Fibroblast of villous mesenchyme (primary cell): ENCODE measurements at places on chromosomes 3 and 15.

DNA sequence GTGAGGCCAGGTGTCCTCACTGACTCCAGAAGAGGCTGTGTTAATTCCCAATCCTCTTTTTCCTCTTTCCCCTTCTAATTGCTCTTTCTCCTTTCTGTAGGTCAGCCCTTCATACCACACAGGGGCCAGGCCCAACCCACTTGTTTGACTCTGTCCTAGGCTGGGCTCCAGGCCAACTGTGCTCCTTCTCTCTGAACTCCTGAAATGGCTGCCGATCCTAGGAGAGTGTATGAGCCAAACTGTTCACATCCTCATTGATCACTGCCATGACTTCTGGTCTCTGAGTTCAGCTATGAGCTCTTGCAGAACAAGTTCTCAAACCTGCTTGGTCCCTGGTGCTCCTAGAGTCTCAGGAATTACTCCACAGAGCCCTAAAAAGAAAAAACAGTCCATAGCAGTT lies 145.1 kb downstream of the VGLL4 start:
- DNase-seq = peak; percentile 61

- no peak for DNase-seq
Measured at GRCh38 chr15:41843571-41843970, 4.9 kb downstream of the PLA2G4B start.

GRCh38 chr15:95557226-95558046 lies 773.1 kb upstream of the NR2F2 start:
- peak; percentile 96 for DNase-seq

DNA sequence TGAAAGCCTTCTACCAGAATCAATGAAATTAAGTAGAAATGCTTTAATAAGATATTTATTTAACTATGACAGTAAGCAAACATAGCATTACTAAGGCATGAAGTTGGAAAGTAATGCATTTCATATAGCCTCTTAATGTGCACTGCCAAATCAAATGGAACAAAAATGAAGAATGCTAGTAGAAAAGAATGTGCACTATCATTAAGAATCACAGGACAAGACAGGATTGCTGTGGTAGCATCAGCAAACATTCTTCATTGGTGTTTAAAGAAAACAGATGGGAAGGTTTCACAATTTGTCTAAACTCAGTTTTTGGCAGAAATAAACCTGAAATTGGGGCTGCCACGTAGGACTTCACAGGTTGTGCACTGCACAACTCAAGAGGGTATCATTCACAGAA lies 168.9 kb downstream of the CNTN3 start:
- no peak for DNase-seq

DNA sequence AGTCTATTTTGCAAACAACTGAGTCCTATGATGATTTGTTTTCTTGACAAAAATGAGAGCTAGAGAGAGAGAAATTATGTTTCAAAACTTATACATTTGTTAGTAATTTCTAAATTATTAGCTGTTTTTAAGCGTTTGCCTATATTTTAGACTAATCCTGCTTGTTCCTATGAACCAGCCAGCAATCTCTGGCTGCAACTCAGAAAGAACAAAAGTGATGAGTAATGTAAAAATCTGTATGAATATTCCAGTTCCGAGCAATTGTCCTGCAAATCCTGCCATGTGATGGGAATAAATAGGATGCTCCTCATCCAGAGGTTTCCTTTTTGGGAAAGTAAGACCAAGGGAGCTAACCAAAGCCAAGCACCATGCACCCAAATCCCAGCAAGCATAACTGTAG lies 228.3 kb upstream of the GBE1 start:
- no peak for DNase-seq

DNA sequence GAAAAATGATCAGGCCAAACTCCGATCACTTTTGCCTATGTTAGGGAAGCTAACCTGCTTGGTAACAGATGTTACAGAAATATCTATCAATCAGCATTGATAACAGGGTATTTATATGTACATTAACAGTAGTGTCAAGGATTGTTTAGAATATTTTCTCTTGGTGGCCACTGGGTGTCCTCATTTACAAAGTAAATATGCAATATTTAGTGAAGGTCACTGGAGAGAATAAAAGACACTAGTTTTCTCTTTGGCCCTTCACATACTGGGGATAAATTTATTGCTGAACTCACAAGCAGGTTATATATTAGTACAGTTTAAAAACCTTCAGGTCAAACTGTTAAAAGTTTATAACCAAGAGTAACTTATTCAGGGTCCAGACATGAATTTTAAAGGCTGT lies 69.0 kb downstream of the TIGIT start:
- peak; percentile 55 for DNase-seq

DNA sequence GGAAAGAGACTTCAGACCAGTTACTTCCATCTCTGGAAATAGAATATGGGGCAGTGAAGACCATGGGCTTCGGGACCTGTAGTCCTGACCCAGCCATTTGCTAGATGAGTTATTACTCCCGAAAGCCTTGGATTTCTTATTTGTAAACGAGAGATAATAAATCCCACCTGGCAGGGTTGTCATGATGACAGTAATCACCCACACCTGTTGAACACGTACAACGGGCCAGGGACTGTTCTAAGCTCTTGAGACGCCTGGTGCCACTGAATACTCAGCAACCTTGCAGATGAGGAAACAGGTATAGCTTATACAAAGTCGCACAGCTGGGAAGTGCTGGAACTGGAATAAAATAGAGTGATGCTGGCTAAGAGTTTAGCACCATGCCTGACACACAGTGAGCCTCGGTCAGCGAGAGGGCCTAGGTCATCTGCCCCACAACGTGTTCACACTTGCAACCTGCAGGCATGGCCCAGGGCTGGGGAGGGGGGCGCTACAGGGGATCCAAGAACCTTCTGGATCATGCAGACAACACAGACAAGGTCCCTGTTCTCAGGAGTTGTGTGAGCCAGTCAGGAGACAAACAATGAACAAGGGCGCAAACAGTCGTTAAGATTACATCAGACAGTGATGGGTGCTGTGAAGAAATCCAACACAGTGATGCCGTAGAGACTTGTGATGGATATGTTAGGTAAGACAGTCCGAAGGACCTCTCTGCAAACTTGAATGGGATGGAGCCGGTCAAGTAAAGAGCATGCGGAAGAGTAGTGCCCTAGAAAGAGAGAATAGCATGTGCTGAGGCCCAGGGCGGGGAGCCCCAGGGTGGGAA lies 89.2 kb downstream of the CORO2B start:
- DNase-seq = no peak

- DNase-seq = no peak
Measured at GRCh38 chr15:66184492-66184891, 69.1 kb downstream of the MEGF11 start.

DNA sequence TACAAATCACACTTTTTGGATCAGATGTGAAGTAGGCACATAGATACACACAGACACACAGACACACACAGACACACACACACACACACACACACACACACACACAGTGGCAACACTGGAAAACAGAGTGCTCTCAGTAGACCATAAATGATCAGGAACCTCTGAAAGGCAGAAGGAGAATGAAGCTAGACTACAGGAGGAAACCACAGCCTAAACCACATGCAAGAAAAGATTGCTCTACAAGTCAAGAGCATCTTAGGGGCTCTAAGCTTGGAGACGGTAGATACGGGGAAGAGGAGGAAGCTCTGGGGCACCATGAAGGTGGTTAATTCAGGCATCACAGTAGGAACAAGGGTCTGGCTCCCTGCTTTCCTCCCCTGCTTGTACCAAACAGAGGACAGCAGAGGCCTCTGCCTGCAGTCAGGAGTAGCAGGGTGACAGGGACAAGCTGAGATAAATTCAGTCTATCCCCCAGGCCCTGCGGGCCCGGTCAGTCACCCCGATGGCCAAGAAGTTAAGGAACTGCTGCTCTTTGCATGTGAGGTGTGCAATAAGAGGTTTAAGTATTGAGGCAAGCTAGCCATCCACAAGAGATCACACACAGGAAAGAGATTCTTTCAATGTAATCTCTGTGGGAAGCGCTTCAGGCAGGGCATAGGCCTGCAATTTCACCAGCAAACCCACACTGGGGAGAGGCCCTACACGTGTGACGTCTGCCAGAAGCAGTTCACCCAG lies 23.5 kb upstream of the ARPIN start:
- DNase-seq = no peak

DNA sequence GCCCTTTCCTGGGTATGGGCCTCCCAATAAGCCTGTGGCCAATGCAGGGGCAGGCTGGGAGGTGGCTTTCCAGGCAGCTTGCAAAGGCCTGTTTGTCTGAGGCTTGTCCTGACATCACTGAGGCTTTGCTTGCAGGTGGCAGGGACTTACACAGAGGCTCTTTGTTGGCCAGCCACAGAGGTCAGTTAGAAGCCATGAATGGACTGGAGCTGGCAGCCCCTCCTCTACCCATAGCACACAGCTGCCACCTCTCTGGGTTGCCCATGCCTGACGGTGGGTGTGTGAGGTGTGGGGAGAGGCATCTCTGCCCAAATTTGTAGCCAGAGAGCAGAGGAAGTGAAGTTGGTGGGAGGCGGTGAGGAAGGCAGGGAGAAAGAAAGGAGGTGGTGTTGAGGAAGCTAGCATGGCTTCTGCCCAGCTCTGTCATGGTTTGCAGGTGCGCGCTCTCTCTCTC lies 17.1 kb downstream of the LIMD1 start:
- no peak for DNase-seq

- no peak for DNase-seq
Measured at GRCh38 chr15:74865316-74865715, 7.8 kb downstream of the SCAMP2 start.

GRCh38 chr15:71549091-71549490 lies 261.3 kb upstream of the NR2E3 start:
- DNase-seq = no peak

GRCh38 chr3:172223870-172224269 lies 184.5 kb downstream of the FNDC3B start:
- DNase-seq = no peak

DNA sequence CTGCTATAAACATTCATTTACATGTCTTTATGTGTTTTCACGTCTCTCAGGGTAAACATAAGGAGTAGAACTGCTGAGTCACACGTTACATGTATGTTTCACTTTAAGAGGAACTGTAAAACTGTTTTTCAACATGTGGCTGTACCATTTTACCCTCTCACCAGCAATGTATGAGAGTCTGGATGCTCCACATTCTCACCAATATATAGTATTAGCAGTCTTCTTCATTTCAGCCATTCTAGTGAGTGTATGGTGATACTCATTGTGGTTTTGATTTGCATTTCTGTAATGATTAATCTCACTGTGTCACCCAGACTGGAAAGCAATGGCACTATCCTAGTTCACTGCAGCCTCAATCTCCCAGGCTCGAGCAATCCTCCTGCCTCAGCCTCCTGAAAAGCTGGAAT lies 37.1 kb downstream of the PHC3 start:
- DNase-seq = no peak

DNA sequence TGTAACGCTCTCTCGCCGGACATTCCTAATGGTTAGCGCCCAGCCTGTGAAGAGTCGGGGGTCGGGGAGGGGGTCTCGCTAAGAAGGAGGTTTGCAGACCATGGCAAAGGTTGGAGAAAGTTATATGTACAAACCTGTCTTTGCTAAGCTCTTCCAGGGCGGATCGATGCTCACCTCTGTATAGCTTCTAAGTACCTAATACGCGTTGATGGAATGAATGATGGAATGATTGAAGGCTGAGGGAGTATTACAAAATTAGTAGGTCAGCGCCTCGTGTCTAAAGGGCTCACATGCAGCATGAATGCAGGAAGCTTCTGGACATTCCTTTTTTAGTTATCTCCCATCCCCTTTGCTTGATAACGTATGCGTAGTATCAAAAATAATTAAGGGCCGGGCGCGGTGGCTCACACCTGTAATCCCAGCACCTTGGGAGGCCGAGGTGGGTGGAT lies 305 bp upstream of the KPNA1 start:
- DNase-seq = no peak

- no peak for DNase-seq
Measured at GRCh38 chr3:37262816-37263393, 88.5 kb upstream of the LRRFIP2 start.

GRCh38 chr3:184399410-184399809 lies 19.6 kb downstream of the CHRD start:
- DNase-seq = peak; percentile 80

DNA sequence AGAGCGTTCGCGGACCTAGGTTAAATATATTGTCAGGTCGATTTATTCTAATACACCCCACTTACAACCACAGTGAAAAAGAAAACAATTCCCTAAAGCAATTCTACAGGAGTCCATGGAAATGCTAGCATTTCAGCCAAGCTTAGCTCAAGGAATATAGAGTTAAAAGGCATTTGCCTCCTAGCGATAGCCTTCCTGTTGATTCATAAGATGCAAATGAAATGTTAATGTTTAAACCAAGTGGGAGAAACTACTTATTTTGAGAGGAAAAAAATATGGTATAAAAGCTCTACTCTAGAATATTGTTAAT lies 1.7 kb upstream of the ALCAM start:
- DNase-seq = no peak

- no peak for DNase-seq
Measured at GRCh38 chr15:62545467-62546227, 380.6 kb upstream of the C2CD4B start.

DNA sequence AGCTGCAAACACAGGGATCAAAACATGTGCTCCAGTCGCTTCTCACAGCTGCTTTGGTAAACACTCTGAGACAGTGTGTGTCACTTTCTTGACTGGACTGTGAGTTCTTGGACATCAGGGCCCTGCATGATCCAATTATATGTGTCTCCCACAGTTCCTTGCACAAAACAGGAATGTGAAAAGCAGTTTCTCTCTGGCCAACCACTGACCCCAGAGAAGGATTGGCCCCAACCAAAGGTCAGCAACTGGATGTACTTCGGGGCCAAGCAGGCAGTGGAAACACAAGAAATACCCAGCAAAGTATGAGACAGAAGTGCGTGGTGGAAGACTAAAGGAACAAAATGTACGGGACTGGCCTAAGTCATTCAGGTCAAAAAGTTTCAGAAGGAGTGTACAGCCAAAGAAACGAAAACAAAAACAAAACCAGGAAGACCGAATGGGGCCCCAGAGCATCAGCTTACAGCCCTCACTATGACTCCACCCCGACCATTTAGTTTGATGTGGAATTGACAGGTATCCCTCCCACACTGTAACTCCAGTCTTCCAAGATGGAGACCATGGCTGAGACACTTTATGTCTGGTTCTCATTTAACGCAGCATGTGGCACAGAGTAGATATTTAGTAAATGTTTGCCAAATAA lies 76.7 kb upstream of the LPP start:
- DNase-seq = peak; percentile 73

- peak; percentile 22 for DNase-seq
Measured at GRCh38 chr3:65924762-65925161, 114.0 kb downstream of the MAGI1 start.

DNA sequence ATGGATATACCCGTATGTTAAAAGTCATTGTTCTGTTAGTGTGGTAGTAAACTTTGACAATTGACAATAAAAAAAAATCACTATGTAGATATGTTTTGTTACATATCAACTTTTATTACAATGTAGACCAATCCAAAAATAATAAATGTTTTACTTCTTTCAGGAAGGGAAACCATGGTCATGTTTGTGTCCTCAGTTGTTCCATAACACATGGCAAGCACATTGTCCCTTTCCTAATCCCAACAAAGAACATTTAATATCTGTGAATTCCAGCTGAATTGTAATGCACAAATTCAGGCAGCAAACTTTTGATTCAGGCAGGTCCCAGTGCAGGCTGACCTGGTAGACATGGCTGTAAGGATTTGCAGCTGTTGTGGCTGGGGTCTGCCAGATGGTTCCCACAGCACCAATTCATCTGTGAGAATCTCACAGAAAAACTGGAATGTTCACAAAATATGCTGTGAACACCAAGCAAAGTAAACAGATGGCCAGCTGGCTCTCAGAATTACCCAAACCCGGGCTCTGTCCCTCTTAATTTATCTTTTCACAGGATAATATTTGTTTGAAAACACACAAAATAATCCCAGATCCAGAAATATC lies 1.9 kb upstream of the SPG21 start:
- DNase-seq = peak; percentile 93

- peak; percentile 44 for DNase-seq
Measured at GRCh38 chr3:121995161-121996137, 26.6 kb downstream of the ILDR1 start.
